GM06990 (cell line): ENCODE measurements at places on chromosomes 6 and 20.

- no peak for DNase-seq
Measured at GRCh38 chr6:7546020-7546369, 4.5 kb downstream of the DSP start.

DNA sequence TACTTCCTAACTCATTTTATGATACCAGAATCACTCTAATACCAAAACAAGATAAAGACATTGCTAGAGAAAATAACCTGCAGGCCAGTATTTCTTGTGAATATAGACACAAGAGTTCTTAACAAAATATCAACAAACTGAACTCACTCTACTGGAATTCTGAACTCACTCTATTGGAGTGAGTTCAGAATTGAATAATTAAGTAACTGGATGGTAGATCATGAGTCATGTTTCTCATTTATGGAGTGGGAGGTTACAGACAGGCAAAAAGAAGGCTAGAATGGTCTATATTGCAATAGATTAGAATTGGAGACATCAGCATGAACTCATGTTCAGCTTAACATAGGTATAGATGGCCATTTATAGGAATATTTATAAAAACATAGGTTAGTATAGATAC, 26.6 kb upstream of the C6orf58 start:
- DNase-seq = no peak

DNA sequence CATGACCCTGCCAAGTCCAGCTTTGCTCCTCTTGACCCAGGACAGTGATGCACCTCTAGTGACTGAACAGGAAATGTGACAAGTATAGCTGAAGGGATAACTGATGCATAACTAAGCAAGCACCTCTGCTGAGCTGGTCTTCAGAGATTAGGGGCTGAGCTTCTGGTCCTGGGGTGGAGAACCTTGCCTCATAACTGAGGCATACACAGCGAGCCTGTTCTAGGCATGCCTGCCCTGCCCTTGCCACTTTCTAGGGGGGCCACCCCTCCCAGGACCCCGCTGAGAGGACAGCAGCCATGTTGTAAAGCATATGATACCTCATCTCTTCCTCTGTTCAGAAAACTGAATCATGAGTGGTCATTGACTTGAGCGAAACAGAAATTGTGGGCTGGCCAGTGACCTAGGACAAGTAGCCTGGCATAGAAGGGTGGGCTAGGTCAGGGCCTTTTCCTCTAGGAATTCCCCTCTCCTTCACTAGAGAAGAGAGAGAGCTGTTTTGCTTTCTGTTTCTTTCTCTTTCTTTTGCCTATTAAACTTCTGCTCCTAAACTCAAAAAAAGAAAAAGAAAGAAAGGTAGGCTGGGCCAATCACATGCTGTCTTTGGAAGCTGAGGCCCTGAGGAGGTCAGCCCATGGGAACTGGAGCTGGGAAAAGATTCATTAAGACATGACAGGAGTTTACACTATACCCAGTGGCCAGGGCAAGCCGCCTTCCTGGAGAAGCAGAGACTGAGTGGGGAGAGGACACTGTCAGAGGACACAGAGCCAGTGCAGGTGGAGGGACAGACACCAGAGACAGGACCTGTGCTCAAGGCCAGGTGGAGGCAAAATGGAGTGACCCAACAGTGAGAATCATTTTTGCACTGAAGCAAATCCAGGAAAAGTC, 23.1 kb downstream of the ALDH5A1 start:
- DNase-seq = peak; percentile 55

- no peak for DNase-seq
Measured at GRCh38 chr6:157609117-157609516, 213.9 kb upstream of the SNX9 start.

DNA sequence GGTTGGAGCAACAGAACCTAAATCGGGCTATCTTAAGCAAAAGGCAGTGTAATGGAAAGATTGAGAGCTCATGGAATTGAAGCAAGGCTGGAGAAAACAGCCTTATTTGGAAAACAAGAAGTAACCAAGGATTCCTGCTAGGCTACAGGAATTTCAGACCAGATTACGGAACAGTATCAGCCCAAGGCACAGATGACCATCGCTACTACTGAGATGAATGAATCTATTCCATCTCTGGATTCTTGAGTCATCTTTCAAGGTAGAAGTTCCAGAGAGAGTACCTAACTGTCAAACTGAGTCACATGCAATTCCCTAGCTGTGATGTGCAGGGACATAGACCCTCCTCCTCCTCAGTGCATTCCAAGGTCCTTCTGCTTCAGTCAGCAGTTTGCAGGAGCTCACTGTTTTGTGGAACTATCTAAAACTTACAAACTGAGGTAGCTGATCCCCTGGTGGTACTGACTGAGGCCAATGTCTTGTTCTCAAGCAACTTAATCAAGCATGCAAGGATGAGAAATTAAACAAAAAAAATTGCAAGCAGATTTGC, 62.0 kb upstream of the SMLR1 start:
- DNase-seq = no peak

DNA sequence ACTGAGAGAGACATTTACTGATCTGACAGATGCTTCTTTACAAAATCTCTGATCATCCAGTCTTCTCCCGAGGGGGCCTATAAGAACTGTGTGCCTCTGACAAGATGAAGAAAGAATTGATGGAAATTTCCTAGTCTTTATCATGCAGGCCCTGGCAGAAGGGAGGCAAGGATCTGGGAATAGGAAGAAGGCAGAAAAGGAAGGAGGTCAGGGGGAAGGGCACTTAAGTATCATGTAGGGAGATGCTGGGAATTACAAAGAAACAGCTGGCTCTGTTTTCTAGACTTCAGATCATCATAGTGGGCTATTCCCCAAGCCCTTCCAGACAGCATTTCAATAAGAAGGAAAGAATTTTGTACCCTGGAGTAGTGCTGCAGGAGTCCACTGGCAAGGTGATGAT, 243.3 kb upstream of the MOCS1 start:
- no peak for DNase-seq

DNA sequence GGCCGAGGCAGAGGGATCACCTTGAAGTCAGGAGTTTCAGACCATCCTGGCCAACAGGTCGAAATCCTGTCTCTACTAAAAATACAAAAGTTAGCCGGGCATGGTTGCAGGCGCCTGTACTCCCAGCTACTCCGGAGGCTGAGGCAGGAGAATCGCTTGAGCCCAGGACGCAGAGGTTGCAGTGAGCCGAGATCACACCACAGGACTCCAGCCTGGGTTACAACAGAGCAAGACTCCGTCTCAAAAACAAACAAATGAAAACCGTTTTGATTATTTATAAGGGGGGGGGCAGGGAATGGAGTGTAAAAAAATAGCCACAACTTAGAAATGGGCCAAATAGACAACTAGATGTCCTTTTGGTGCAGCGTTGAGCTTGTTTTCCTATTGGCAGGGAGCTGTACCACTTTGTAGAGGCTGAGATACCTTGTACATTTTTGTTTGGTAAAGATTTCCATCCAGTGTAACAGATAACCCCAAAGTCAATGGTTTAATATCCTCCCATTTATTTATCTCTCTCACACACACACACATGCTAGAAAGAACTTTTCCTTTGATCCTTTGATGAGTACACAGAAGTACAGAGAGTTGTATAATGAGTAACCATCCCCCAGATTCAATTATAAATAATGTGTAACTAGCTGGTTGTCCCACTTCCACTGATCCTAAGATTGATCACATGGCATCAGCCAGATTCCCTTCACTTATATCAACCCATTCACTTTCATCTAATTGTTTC, 477.5 kb downstream of the PRKN start:
- no peak for DNase-seq

GRCh38 chr6:42106112-42107023, 36.1 kb downstream of the C6orf132 start:
- DNase-seq = no peak

- DNase-seq = no peak
Measured at GRCh38 chr6:39086711-39087110, 28.3 kb downstream of the SAYSD1 start.

- DNase-seq = peak; percentile 50
Measured at GRCh38 chr6:79544939-79545450, 7.8 kb upstream of the LCA5 start.

GRCh38 chr6:22657352-22657980, 88.1 kb downstream of the HDGFL1 start:
- DNase-seq = peak; percentile 20

DNA sequence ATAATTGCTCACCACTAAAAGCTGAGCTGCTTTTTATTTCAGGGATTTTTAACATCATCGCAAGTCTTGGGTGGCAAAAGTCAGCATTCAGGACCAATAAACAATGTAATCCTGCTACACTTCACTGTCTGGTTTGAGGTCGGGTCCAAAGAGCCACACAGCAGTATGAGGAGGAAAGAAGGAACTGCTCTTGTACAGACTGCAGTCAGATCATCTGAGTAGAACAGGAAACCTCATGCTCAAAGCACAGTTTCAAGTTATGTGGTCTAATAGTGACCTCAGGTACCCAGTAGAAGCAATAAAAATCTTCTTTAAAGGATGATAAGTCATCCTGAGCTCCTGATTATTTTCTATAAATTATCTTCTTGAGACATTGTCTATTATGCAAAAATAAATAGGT, 211.4 kb downstream of the FUT9 start:
- no peak for DNase-seq

- DNase-seq = no peak
Measured at GRCh38 chr20:42754706-42755105, 435.0 kb downstream of the PTPRT start.

DNA sequence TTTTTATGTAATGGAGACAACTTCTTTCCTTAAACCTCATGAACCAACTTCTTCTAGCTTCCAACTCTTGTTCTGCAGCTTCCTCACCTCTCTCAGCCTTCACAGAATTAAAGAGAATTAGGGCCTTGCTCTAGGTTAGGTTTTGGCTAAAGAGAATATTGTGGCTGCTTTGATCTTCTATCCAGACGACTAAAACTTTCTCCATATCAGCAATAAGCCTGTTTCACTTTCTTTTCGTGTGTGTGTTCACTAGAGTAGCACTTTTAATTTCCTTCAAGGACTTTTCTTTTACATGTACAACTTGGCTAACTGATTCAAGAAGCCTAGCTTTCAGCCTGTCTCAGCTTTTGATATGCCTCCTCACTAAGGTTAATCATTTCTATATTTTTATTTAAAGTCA, 596.1 kb upstream of the NRSN1 start:
- DNase-seq = no peak

DNA sequence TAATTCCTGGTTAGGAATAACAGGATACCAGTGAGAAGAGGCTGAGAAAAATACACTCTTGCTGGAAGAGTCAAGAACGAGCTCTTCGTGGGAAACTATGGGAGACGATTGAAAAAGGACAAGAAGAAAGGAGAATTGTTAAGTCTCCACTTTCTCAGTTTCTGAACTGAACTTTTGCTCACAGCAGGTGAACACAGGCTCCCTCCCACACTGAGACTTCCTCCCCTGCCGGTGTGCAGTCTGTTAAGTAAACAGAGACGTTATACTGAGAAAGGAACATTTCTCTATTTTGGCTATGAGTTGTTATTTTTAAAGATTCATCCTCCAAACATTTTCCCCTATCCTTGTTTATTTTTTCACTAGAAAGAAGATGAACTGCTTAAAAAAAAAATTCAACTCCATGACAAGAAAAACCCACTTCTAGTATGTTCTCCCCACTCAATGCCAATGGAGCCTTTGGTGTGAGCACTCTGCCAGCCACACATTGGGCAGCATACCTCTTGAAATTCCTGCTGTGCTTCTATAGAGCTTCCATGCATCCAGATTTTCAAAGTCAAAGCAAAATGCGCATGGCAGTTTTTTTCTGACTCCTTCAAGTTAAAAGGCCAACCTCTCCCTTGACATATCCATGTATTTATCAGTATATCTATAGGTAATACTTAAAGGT, 250.5 kb downstream of the ESR1 start:
- DNase-seq = no peak

GRCh38 chr20:25049261-25050060, 8.5 kb downstream of the ACSS1 start:
- DNase-seq = no peak

DNA sequence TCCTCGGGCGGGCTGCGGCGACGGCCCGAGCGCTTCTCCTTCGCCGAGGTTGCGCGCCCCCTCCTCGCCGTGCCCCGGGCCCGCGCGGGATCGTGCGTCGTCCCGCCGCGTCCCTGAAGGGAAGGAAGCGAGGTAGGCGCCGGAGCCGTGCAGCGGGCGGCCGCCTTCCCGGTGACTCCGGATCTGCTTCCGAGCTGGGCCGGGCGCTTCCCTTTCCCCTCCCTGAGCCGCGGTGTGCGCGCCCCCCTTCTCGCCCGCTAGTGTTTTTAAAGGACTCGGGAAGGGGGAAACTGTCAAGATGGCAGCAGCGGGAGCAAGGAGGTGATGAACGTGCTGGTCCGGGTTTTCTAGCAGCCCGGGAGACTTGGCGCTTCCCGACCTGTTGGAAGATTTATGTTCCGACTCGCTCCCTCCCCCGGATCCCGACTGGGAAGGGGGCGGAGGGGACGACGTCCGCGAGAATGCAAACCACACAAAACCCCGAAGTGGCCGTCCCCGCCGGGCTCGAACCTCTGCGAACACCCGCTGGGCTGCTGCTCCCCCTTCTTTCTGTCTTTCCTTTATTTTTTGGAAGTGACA, 744 bp upstream of the FOXO3 start:
- DNase-seq = no peak

DNA sequence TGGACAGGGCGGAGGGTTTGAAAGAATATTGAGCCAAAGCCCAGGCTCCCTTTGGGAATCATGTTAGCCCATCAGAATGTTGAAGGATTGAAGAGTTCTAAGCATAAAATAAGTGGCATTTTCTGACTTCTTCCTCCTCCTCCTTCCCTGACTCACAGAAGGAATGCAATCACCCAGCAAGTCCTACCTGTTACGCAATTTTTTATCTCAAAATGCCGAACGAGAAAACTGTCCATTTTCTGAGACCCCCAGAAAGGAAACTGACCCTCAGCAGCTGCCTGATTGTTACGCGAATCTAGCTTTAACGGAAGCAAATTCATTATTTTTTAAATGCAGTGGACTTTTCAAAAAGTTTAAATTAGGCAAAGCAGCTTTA, 4.7 kb upstream of the DNAJC5 start:
- DNase-seq = no peak

GRCh38 chr6:35128496-35128895, 12.6 kb downstream of the TCP11 start:
- no peak for DNase-seq

DNA sequence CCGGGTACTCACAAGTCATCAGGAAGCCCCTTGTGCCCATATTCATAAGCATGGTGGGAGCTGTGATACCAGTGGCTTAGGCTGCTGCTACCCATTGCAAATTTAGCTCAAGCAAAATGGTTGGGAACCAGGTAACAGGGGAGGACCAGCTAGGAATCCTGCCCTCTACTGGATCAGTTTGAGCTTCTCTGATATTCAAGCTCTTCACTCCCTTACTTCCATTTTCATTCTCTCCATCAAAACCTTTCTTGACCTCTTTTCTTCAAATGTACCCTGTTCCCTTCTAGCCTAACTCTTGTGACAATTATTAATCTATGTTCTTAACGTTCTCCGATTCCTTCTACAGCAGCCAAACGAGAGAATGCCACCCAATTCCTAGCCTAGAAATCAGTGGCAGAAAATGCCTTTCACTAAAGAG, 9.7 kb downstream of the NOL7 start:
- DNase-seq = peak; percentile 16

- no peak for DNase-seq
Measured at GRCh38 chr20:40650707-40651106, 38.3 kb downstream of the MAFB start.
